ENCODE measurements at places on chromosomes 7 and 10. TPM values are rescaled to one million over a fixed set of nuclear protein-coding genes. Genes with fewer than 3 reads are reported as not detected.

DNA sequence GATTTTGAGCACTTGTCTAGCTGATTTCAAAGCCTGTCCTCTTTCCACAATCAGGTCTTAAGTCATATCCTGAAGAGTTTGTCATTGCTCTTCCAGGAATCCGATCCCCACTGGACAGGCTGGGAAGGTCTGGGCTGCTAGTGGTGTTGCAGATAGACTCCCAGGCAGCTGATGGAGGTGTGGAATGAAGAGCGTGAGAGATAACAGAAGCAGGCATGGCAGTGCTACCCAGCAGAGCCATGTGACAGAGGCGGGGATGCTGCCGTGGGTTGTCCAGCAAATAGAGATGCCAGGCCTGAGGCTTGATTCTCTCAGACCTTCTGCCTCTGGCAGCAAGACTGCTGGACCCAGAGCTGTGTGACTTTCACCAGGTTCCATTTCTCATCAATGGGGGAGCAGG is 116.5 kb upstream of the EEPD1 start:
- no peak for DNase-seq

TAC1 gene
- not detected for total RNA-seq

DNA sequence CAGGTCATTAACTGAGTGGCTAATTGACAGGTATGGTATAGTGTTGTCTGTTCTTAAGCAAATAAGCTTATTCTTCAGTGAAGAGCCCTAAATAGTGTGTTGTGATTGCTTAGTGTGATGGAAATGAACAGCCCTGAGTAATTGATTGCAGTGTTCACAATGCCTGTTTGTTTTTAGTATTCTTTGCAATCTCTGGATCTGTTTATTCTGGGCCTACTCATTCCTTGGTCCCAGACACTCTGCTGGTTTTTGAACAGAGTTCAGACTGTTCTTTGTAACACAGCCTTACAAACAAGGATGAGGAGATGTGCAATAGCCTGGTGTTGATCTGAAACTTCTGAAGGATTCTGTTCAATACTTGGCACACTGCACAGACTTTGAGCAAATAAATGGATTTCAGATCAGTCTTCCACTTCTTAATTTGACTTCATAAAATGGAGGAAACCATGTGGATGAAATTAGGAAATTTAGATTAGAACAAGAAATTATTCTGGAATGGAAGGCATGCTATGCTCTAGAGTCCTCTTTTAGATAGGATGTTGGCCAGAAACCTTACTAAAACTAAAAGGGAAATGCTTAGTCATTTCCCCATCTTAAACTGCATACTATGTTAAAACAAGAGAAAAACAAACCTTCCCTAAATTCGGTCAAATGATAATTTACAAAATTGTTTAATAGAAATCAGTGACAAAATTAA is 444.2 kb upstream of the SEMA3D start:
- no peak for DNase-seq

DNA sequence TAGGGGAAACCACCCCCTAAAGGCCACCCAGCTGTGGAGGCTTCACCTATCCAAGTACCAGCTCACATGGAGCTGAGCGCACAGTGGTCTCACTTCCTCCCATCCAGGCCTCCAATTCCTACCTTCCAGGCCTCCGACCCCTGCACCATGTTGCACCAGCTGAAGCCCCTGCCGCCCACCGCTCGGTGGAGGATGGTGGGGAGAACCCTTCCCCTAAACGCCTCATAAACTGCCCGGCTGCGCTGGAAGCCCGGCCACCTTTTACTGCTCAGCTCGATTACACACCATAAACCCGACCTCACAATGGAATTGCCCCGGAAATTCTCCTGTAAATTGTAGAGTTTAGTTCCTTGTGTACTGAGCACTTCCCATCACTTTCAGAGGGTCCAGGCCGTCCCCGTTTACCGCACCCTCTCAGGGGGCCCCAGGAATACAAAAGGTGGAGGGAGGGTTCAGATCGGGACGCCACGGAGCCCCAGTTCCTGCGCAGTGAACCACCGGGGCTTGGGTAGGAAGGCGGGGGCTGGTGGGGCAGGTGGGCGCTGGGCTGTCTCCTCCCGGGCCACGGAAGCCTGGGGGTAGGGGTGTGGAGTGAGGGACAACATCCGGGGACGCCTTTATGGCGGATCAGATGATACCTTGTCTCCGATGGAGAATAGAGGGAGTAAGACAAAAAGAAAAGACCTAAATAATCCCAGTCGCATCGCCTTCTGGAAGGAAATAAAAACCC is 1.4 kb upstream of the HOXA7 start:
- no peak for DNase-seq

- no peak for DNase-seq
These were observed 973.1 kb downstream of the LRMDA start for GRCh38 chr10:76404531-76404930.

DNA sequence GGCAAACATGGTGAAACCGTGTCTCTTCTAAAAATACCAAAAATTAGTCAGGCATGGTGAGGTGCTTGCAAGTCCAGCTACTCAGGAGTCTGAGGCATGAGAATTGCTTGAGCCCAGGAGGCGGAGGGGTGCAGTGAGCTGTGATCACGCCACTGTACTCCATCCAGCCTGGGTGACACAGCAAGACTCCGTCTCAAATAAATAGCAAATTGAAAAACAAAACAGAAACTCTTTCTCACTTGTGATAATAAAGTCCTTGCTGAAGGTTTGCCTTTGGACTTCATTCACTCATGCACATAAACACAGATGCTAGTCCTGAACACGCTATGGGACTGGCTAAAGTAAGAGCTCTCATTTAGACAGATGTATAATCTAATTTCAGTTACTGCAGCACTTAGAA is 37.6 kb downstream of the ANK3 start:
- DNase-seq: no peak

DNA sequence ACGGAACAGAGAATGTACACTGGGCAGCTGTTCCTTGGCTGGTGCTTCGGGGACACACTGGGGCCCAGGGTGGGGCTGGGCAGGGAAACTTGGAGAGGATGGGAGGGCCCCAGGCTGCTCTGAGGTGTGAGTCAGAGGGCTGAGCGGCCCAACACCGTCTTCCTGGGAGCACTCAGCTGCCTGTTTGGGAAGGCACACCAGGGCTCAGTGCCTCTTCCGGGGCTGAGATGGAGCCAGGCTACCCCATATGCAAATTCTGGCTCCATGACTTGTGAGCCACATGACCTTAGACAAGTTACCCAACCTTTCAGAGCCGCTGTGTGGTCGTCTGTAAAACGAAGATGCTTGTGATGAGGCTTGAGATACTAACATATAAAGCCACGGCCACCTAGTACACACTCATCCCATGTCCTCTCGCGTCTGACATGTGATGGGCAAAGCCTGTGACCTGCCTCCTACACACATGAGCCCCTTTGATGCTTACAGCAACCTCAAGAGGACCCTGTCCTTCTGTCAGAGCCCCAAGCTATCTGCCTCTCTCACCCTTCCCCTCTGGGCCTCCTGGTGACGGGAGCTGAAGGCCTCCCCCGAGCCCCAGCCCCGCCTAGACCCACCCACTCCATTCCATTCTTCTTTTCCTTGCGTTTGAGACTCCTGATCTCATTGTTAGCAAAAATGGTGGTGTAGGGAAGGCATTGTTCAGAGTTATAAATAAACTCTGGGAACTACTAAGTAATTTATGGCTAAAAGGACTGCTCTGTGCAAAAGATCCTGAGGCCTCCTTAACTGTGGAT is 26.1 kb downstream of the KLRG2 start:
- no peak for DNase-seq

TRPV5 gene
- total RNA-seq: not detected

TMEM178B gene
- total RNA-seq: 1.1 TPM

- peak; percentile 22 for DNase-seq
These were observed 94.5 kb downstream of the KMT2C start for GRCh38 chr7:152341039-152341913.

DNA sequence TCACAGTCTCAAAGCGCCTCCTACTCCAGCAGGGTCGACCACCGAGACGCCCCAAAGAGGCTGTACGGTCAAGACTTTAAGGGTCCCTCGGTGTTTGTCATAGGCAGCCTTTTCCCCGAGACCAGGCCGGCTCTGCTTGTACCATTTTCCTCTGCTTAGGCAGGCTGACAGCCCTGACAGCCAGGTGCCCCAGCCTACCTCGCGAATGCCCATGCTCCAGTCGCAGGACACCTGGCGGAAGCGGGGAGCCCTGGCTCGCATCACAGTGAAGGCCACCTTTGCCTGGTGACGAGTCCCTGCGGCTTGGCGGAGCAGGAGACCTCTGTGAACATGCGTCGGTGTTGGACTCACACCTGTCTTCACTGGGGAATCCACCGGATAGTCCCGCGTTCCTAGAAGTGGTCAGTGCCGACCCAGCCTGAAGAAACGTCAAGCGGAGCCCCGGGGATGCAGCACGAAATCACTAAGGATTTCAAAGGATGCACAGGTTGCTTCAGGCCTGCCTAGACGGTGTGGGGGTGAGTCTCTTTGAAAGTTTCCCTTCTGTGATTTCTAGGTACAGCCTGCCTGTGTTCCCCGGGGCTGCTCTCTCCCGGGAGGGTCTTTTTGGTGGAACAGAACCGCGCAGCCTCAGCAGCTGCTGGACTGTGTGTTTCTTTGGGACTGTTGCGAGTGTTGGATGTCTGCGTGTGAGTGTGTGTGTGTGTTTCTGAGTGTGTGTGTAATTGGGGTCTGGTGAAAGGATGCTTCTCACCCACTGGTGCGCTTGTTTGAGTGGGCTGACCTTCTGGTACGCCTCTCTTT is 30.5 kb upstream of the ZNF273 start:
- DNase-seq: peak; percentile 13

FUOM gene
- total RNA-seq: 23.3 TPM

- DNase-seq: no peak
These were observed 11.3 kb upstream of the MRPS24 start for GRCh38 chr7:43880596-43880995.

GRCh38 chr7:20864221-20864620 is 77.5 kb upstream of the SP8 start:
- DNase-seq: no peak

LHFPL3 gene
- total RNA-seq: 0.27 TPM

GRCh38 chr10:18100669-18101068 is 39.6 kb upstream of the CACNB2 start:
- DNase-seq: no peak

GRCh38 chr10:126663328-126663727 is 7.2 kb downstream of the C10orf90 start:
- no peak for DNase-seq

All from colonic mucosa (tissue), 4 donors.